IMR-90 (cell line): ENCODE measurements at places on chromosomes 3 and 15.

DNA sequence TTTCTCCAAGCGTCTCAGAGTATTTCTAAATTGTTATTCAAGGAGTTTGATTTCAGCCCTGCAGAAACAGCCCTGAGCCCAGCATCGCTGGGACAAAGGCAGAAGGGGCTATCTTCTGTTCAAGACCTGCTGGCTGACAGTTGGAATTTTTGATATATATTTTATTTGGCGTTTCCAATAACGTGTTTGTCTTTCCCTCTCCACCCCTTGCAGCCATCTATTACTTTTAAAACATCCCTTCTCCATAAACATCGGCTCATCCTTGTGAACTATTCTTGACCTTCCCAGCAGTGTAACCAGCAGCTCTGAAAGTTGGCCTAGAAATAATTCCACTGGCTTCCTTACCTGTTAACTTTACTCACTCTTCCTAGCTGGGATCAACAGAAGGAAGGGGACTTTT is 5.5 kb upstream of the MEIS2 start:
- DNase-seq: no peak

- no peak for DNase-seq
Measured at GRCh38 chr15:31550211-31550977, 223.8 kb downstream of the KLF13 start.

DNA sequence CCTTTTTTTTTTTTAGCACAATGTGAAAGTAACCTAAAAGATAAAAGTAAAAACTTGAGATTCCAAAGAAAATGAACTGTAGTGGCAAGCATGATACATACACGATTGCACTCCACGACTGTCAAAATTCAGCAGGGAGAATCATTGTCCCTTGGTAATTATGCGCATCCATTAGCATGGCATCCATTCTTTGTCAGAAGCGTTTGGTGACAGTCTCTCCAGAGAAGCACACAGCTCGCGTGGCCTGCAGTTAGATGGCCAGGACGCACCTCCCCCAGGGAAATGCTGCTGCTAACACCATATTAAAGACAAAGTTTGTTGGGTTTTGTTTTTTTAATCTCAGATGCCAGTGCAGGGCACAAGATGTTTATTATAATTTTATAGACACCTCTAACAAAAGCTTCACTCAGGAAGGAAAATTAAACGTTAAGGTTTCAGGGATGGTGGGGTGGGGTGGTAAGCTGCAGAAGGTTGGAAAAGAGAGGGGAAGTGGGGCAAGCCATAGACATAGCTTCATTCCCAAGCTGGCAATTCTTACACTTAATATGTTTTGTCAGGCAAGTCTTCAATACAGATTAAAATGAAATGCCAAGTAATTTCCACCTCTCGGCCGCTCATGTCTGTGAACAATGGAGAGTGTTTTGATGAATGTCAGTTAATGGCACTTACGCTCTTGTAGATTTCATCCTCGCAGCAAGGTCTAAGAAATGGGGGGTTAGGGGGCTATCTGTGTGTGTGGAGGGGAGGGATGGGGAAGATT is 142.8 kb upstream of the TOPAZ1 start:
- DNase-seq: no peak

DNA sequence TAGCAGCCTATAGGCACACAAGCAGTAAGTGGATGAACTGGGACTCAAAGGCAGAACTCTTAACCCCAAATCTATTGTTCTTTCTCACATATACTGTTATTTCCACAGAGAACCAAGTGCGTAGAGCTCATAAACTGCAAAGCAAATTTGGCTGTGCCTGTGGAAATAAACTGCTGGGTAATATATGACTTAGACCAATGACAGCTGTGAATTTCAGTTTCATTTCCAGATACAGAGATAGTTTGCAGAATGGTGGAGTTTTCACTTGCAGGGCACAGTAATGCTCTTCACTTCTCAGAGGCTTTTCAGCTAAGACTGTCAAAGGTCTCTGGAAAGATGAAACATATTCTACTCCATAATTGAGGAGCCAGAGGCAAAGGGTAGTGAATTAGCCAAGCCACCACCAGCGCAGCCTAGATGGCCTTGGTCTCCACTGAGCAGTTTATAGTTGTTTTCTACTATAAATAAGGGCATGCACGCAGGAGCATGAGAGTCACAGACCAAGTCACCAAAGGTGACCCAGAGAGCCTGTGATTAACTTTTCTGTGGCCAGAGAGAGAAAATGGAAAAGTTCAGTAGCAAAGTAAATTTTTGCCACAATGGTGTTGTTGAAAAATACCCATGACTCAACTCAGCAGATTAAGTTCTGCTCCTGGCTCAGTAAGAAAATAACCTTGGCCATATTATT is 180.7 kb upstream of the GRM7 start:
- no peak for DNase-seq

- DNase-seq: no peak
Measured at GRCh38 chr15:47504624-47505256, 212.6 kb upstream of the SEMA6D start.

- peak; percentile 90 for DNase-seq
Measured at GRCh38 chr15:67188551-67189218, 65.8 kb downstream of the AAGAB start.

DNA sequence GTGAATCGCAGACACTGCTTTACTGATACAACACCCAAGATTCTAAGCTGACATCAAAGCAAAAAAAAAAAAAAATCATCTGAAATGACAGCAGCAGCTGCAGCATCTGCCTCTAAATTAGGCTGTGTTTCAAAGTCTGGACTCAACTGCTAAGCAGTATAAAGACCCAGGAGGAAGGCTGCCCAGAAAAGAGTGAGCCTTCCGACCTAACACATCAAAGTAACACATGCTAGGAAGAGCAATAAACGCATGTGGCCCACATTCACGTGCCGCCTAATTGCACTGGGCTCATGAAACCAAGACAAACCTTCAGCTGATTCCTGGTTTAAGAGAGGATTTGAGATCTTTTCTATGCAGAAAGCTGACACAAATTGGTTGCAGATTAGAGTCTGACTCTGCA is 317.1 kb downstream of the ZIC4 start:
- no peak for DNase-seq

- DNase-seq: no peak
Measured at GRCh38 chr3:126436826-126437717, 38.6 kb downstream of the ZXDC start.

GRCh38 chr3:78312851-78313250 is 1273.0 kb downstream of the ROBO2 start:
- DNase-seq: no peak

- no peak for DNase-seq
Measured at GRCh38 chr3:12994357-12994606, 78.9 kb downstream of the IQSEC1 start.

- DNase-seq: peak; percentile 37
Measured at GRCh38 chr3:111173328-111173900, 101.8 kb downstream of the NECTIN3 start.

DNA sequence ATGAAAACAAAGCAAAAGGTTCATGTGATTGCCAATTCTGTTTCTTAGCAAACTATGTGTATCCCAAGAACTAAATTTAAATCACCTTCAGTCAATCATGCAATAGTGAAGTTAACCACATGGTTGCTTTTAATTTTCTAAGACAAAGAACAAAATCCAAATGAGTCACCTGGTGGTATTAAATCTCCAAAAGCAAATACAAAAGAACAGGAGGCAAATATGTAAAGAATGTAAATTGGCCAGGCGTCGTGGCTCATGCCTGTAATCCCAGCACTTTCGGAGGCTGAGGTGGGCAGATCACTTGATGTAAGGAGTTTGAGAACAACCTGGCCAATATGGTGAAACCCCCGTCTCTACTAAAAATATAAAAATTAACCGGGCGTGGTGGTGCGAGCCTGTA is 54.2 kb upstream of the PIK3R4 start:
- no peak for DNase-seq

GRCh38 chr3:144687862-144688261 is 716.2 kb downstream of the DIPK2A start:
- no peak for DNase-seq

GRCh38 chr3:128195802-128196201 is 42.5 kb downstream of the EEFSEC start:
- no peak for DNase-seq

- no peak for DNase-seq
Measured at GRCh38 chr15:100913961-100914360, 5.2 kb upstream of the LRRK1 start.

- DNase-seq: no peak
Measured at GRCh38 chr3:101701696-101702634, 15.4 kb upstream of the RPL24 start.

GRCh38 chr15:67578020-67578600 is 35.6 kb downstream of the MAP2K5 start:
- peak; percentile 8 for DNase-seq

- DNase-seq: peak; percentile 55
Measured at GRCh38 chr3:195101001-195101583, 169.9 kb downstream of the XXYLT1 start.

DNA sequence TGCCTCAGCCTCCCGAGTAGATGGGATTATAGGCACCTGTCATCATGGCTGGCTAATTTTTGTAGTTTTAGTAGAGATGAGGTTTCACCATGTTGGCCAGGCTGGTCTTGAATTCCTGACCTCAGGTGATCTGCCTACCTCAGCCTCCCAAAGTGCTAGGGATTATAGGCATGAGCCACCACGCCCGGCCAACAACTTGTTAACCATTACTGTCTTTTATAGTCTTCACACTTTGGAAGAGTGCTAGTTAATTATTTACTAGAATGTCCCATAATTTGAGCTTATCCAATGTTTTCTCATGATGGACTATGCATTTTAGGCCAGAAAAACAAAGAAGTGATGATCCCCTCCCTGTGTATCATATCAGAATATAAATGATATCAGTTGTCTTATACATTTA is 288.6 kb upstream of the CBLB start:
- no peak for DNase-seq

- DNase-seq: peak; percentile 78
Measured at GRCh38 chr15:52558196-52558595, 10.6 kb downstream of the ARPP19 start.

- no peak for DNase-seq
Measured at GRCh38 chr15:41659855-41660234, 360 bp upstream of the MGA start.

GRCh38 chr3:123853686-123854372 is 30.3 kb downstream of the MYLK start:
- no peak for DNase-seq

- no peak for DNase-seq
Measured at GRCh38 chr15:52008698-52009434, 10.2 kb upstream of the MAPK6 start.

GRCh38 chr3:150710097-150710496 is 6.4 kb upstream of the ERICH6 start:
- peak; percentile 43 for DNase-seq

GRCh38 chr15:39458131-39458530 is 122.7 kb upstream of the THBS1 start:
- DNase-seq: no peak

DNA sequence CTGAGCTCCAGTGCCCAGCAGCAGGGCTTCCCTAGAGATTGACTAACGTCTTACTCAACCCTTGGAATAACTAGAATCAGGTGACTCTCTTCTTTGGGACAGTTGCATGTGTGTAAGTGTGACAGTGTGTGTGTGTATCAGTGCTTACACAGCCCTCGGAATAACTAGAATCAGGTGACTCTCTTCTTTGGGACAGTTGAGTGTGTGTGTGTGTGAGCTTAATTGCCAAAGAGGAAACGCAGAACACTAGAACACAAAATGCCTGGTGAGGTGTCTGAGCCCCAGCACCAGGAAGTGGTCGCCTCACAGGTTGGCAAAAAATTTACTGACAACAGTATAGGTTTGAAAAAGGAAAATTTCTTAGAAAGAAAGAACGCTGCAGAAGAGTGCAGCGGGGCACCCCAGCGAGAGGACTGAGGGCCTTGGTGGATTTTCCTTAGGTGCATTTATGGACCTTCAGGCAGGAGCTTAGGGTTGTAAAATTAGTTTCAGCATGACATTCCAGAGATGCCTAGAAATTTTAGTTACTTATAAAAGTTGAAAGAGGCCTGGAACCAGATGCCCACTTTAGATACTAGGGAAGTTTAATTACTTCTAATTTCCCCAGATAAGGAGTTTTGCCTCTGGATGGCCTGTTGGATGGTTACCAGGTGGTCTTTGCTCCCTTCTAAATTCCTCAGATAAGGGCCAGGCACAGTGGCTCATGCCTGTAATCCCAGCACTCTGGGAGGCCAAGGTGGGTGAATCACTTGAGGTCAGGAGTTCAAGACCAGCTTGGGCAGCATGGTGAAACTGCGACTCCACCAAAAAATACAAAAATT is 3.7 kb upstream of the WDR82 start:
- no peak for DNase-seq

DNA sequence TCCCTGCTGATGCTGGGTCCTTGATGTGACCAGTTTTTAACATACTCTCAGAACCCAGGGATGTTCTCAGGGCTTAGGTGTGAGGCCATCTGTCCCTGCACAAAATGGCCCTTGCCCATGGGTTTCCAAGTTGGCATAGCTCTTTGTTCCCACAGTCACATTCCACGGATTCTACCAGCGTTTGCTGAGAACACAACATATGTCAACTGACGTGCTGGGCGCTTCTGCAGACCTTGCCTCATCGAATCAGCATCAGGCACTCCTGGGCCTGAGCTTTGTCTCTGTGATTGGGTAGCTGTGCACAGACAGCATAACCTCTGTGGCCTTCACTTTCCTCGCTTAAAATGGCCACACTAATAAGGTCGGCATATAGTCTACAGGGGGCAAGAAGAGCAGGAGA is 69.0 kb downstream of the MGLL start:
- DNase-seq: no peak

- DNase-seq: peak; percentile 46
Measured at GRCh38 chr3:171142985-171143384, 116.5 kb upstream of the SLC2A2 start.

DNA sequence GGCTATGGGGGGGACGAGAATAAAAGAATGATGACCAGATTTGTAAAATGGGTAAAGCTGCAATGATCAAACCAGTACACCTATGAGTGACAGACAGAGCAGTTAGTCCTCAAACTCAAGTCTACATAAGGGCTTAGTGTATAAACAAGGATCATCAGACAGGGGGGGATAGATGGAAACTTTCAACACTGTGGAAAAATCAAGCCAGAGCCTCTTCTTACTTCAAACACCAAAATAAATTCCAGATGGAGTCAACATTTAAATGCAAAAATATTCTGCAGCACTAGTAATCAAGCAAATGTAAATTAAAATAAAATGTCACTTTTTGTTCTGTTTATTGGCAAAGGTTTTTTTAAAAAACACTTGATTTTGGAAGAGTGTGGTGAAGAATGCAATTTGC is 205.9 kb upstream of the RGMA start:
- no peak for DNase-seq

GRCh38 chr3:169240786-169241486 is 422.6 kb downstream of the MECOM start:
- no peak for DNase-seq

DNA sequence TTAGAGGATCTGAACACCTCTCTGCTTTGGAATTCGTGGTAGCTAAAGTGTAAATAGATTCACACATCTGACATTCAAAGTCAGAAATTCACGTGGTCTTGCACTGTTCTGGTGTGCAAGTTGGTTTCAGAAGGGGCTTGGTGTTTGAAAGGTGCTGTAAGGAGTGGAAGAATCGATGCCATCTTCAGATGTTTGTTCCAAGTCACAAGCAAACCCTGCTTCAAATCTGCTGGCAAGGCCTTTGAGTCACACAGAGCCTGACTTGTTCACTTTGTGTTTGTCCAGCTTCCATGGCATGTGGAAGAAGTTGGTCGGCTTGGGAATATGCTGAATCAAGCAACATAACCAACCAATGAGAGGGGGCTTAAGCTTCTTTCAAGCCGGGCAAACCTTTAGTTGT is 44.3 kb downstream of the SH3GL3 start:
- DNase-seq: no peak
